Liver (tissue), 10 donors: ENCODE measurements at places on chromosomes 6 and 20. TPM values are rescaled to one million over a fixed set of nuclear protein-coding genes. Genes with fewer than 3 reads are reported as not detected.
A peak's percentile ranks its signal among the peaks of the same experiment; 100 is the strongest.

Gene SEC63
- 34.1 TPM for total RNA-seq

Gene IPCEF1
- 2.0 TPM for total RNA-seq

Gene CYP39A1
- total RNA-seq: 18.3 TPM

DNA sequence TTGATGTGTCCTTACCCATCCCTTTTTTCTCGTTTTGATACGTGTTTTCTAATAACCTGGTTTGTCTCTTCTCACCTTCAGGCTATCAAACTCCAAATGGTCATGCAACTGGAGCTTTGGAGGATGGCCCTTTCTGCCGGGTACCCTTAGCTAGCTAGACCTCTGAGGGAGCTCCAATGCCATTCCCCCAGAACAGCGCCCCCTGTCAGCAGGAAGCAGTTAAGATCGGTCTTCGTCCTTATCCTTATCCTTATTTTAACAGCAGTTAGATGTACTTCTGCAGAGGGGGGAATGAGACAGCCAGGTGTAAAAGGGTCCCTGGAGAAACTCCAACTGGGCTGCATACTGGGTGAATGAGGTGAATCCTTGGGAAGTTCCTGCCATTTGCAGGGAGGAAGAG, 37.2 kb downstream of the SEL1L2 start:
- DNase-seq: no peak

DNA sequence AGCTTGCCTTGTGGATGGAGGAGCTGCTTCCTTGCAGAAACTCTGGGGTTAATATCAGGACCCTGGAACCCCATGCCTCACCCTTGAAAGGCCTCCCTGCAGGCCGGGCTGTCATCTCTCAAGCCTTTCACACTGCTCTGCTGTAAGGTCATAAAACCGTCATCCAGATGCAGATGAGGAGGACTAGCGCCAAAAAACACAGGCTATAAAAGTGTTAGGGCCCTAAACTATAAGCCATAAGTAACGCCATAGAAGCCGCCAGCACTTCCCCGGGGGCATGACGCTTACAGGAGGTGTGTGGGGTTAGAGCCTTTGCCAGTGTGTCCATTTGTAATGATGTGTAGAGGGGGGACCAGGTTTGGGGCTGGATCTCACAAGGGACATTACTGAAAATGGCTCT, 47.6 kb downstream of the CDH4 start:
- no peak for DNase-seq

DNA sequence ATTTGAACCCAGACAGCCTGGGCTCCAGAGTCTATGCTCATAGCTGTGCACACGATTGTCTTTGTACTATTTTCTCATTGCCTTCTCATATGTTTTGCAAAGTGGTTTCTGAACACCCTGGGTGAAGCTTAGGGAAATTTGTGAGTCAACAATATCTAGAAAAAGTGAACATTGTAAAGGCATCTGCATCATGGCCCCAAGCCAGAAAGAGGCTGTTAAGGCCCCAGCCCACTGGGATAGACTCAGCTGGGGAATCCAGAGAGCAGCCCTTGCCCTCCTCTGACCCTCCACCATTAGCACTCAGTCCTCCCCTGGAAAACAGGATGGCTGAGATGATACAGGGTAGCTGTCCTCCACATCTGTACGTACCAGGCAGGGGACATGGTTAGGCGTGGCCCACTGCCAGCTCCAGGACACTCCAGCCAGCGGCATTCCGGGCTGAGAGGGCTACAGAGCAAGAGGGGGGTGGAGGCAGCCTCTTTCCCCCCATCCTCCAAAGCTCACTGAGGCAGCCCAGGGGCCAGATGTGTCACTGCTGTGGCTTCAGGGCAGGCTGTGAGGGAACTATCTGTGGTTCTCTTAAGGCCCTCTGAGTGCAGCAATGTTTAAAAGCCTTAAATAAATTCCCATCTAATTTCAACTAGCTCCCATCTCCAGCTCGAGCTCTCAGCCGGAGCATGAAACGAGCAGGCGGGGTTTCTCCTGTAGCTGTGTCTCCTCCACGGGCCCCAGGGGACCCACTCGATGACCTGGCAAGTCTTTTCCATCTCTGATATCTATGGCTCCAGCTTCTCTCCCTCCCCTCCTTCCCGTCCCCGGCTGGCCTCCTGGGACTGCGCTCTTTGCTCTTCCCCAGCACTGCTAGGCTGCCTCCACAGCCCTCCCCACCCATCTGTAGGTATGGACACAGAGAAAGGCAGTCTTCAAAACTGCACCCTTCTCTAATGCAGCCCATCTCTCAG, 209.4 kb upstream of the LRFN2 start:
- no peak for DNase-seq

GRCh38 chr6:16761471-16762267, 409 bp upstream of the ATXN1 start:
- DNase-seq: peak; percentile 77

GRCh38 chr6:77776441-77776840, 123.6 kb downstream of the MEI4 start:
- no peak for DNase-seq

DNA sequence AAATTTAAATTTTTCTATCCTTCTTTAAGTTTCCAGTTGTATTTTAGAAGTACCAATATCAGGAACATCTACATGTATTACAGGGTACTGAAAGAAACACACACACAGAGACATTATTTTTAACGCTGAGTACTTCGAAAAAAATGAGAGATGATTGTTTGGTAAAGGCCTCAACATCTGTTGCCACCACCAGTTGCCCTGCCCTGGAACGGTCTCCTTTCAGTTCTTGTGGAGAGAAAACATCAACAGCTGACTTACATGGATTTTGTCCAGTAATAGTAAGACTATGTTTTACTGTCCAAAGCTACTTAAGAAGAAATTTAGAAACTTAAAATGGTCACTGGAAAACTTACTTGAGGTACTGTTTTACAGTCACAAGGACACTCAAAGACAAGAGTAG, 16.7 kb downstream of the HMGCLL1 start:
- DNase-seq: no peak

- DNase-seq: no peak
These were observed 66.2 kb downstream of the GMDS start for GRCh38 chr6:2179241-2179640.
